Epithelial cell of alveolus of lung (primary cell): ENCODE measurements at places on chromosomes 2 and 18. TPM values are rescaled to one million over a fixed set of nuclear protein-coding genes. Genes with fewer than 3 reads are reported as not detected.

Gene RASGRP3
- 0.56 and 1.9 TPM in 2 replicates for total RNA-seq

Gene MRPS5
- total RNA-seq: 36.6 and 50.4 TPM in 2 replicates

Gene LRRTM1
- total RNA-seq: not detected in 2 replicates

Gene MAP2
- total RNA-seq: 4.6 and 6.2 TPM in 2 replicates

Gene CD8A
- total RNA-seq: not detected in 2 replicates

Gene LIPG
- total RNA-seq: 2.5 and 58.8 TPM in 2 replicates

Gene PDCD1
- total RNA-seq: not detected in 2 replicates

Gene CAD
- 22.5 and 42.7 TPM in 2 replicates for total RNA-seq

Gene CHRNG
- total RNA-seq: 3.3 TPM in 1 of 2 replicates, not detected in the other

Gene ACVR1C
- under 0.01 and 2.2 TPM in 2 replicates for total RNA-seq

Gene RAX
- total RNA-seq: not detected in 2 replicates

Gene INO80B
- 15.9 and 23.9 TPM in 2 replicates for total RNA-seq

Gene PMAIP1
- 10.7 and 43.3 TPM in 2 replicates for total RNA-seq

Gene GKN2
- not detected in 2 replicates for total RNA-seq

Gene EFEMP1
- total RNA-seq: 82.1 and 506 TPM in 2 replicates

Gene APLF
- 2.6 and 2.8 TPM in 2 replicates for total RNA-seq

Gene SH3RF3
- total RNA-seq: 21.8 and 24.6 TPM in 2 replicates

Gene DSEL
- total RNA-seq: 12.2 and 30.4 TPM in 2 replicates

Gene CRYGD
- not detected in 2 replicates for total RNA-seq

Gene YWHAQ
- total RNA-seq: 281 and 358 TPM in 2 replicates

Gene KCNS3
- total RNA-seq: 1.4 and 12.4 TPM in 2 replicates

Gene CFAP210
- not detected in 2 replicates for total RNA-seq
